Ovary (tissue), 10 donors: ENCODE measurements at places on chromosomes 3 and 15. TPM values are rescaled to one million over a fixed set of nuclear protein-coding genes. Genes with fewer than 3 reads are reported as not detected.
A peak's percentile ranks its signal among the peaks of the same experiment; 100 is the strongest.

- peak; percentile 67 for DNase-seq
These were observed 11.0 kb downstream of the LYSMD2 start for GRCh38 chr15:51726302-51727073.

- no peak for DNase-seq
These were observed 897.6 kb upstream of the NR2F2 start for GRCh38 chr15:95432878-95433405.

DNA sequence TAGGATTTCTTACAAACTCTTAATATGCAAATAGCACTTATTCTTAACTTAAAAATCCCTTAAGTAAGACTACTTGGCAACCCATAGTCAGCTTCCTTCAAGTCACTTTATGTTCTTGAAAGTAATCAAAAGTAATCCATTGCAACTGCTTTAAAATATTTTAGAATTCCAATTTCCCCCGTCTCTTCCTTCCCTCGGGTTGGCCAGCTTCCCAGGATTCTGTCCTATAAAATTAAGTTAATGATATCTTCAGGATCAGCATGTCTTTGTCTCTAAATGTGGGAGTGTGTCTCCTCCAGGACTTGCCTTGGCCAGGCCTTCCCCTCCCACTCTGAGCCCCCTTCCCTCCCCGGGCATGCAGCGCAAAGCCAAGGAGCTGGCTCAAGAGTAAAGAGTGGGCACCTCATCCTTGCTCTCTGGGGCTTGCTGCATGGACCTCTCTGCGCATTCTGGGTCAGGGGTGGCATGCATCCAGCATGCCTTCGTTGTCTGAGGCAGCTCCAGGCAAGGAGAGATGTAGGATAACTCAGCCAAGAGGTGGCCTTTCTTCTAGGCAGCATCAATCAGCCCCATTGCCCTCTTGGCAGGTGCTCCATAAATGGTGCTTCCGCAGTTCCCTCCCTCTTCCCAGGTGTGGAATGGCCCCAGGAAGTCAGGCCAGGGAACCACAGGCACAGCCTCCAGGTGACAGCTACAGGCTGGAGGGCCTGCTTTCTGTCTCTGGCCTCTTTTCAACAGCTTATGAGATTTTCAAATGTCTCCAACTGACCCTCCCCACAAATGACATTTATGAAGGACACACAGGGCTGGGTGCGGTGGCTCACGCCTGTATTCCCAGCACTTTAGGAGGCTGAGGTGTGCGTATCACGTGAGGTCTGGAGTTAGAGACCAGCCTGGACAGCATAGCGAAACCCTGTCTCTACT is 108.7 kb upstream of the ALDH1A3 start:
- DNase-seq = no peak

- DNase-seq = peak; percentile 68
These were observed 40.8 kb downstream of the FOXP1 start for GRCh38 chr3:71542521-71543370.

- no peak for DNase-seq
These were observed 19.4 kb upstream of the ALPK3 start for GRCh38 chr15:84797801-84798200.

The MKRN3 gene
- 2.2 TPM for total RNA-seq

The MCTP2 gene
- 7.9 TPM for total RNA-seq

The SRGAP3 gene
- total RNA-seq = 6.4 TPM

- DNase-seq = no peak
These were observed 77.1 kb upstream of the MFGE8 start for GRCh38 chr15:88990185-88990679.

DNA sequence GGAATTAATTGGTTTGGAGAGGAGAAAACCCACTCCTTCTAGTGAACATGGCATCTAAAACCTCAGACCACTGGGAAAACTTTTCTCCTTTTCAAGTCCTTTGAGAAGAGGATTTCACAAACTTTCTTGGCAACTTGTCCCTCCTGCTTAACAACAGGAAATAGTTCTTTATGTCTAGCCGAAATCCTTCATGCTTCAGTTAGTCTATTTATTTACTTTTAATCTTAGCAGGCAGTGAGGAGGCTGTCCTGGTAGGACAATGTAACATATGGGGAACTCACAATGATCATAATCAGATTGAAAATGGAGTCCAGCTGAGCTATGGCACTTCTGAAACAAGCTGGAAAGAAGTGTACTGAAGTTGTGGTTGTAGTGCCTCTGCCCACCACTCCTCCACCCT is 50.6 kb downstream of the KY start:
- DNase-seq = no peak

- no peak for DNase-seq
These were observed 152.9 kb upstream of the RBMS3 start for GRCh38 chr3:29128001-29128400.

DNA sequence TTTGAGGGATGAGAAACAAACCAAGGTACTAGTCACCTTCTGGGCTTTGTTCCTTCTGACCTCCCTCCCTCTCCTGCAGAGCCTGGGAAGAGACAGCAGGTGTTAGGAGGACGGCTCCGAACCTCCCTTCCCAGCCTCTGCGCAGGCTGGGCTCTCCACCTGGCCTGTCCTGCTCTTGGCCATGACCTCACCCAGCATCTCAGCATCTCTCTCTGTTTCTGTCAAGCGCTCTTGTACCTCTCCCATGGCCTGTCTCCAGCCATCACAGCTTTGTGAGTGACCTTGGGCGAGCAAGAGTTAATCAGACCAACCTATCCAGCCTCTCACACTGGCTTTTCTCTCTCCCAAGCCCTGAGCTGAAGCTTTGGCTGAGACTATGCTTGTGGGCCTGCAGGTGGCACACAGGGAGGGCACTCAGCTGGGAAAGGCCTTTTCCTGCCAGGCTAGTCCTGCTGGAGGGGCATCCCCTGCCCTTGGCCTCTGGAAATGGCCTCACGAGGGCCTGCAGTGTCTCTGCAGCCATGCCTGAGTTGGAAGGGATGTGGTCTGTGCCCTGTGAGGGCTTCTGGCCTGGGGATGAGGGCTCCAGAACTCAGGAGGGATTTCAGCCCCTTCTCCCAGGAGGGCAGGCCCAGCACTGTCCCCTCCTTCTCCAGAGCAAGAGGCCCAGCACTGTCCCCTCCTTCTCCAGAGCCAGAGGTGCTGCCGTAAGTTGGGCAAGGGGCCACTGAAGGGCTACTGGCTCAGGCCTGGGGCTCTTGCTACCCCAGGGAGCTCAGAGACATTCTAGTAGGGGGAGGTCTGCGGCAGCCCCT is 2.1 kb downstream of the CHST13 start:
- DNase-seq = no peak

DNA sequence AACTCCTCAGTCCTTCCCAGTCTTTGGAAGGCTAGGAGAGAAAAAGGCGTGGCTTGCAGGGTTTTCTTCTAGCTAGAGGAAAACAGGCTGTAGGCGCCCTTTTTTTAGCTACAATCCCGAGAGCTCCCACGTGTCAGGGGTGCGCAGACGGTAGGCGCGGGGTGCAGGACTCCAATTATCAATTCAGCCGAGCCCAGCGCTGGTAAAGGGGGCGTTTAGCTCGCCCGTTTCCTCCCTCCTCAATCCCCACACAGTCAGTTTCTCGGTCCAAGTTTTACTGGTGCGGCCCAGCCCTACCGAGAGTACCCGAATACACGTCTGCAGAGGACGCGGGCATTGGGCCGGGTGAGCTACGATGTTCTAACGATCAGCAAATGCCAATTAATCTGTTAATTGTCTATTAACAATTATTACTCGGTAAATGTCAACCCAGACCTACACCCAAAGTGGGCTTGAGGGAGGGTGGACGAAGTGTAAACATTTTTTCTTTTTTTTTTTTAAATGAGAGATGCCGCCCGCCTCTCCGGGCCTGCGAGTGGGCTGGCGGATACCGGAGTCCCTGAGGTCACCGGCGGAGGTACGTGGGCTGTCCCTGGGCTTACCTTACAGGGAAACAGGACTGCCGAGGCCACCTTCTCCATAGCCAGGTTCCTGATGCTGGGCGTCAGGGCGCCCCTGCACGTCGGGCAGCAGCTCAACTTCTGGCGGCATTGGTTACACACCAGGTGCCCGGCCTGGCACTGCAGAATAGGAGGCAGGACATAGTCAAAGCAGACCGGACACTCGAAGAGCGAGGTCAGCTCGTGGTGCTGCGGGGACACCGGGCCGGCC is 923 bp downstream of the SIAH2 start:
- DNase-seq = peak; percentile 71

- no peak for DNase-seq
These were observed 15.3 kb downstream of the GABPB1 start for GRCh38 chr15:50339717-50340116.

DNA sequence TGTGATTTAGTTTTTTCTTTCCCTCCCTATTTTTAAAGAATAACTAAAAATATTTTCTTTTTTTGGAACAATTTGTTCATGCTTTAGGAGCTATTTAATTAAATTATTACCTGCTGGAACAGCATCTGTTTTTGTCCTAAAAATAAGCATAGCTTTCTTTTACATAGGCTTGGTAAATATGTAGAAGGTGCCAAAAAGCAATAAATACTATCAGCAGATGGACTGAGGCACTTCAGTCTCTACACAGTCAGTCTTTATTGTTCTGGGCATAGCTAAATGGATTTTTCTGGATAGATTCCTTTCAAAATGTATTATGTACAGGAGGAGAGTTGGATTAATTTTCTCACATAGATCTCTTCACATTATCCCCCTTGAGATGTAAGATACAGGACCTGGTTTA is 223.5 kb downstream of the NAALADL2 start:
- no peak for DNase-seq
